Activated CD4-positive, CD25-positive, alpha-beta regulatory T cell (primary cell): ENCODE measurements at places on chromosomes 5 and 9.

GRCh38 chr9:28082671-28083070 lies 509.4 kb upstream of the C9orf72 start:
- DNase-seq, result no peak

DNA sequence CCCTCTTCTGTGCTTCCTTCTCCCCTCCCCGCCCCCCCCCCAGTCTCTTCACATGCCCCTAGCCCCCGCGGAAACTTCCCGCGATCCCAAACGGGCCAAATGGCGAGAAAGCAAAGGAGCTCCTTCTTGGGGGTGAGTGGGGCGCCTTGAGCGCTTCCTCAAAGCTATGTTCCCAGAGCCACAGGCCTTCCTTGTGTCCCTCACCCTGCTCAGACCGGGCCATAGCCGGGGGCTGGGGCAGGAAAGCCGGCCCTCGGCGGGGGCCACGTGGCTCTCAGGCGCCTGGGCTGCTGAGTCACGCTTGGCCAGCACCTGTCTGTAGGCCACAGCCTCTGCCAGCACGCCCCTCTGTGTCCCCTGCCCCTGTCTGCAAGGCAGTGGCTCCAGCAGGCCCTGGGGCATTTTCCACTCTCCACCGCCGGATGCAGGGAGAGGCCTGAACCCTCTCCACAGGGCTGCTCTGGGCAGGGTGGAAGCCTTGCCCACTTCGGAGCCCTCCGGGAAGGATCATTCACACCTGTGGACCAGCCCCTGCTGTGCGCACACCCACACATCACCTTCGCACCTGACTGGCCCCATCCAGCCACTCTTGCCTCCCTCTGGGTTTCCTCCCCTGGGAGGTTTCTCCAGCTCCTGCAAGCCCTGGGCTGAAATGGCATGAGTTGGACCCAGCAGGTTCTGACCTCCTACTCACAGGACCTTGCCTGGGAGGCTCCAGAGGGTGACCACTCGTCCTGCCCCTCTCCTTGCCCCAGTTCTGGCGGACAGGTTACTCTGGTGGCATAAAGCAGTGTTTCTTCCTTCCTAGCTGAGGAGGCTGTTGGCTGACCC lies 1.2 kb upstream of the SQSTM1 start:
- no peak for DNase-seq

DNA sequence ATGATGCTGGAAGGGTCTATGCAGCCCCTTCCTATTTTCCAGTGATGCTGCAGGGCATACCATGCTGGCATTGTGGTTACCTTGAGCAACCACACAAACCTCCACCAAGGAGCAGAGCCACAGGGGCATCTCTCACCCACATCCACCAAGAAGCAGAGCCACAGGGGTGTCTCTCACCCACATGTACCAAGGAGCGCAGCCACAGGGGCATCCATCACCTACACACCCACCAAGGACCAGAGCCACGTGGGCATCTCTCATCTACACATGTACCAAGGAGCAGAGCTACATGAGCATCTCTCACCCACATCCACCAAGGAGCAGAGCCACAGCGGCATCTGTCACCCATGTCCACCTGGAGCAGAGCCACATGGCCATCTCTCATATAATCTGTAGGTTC lies 8.8 kb upstream of the GM2A start:
- DNase-seq, result no peak

DNA sequence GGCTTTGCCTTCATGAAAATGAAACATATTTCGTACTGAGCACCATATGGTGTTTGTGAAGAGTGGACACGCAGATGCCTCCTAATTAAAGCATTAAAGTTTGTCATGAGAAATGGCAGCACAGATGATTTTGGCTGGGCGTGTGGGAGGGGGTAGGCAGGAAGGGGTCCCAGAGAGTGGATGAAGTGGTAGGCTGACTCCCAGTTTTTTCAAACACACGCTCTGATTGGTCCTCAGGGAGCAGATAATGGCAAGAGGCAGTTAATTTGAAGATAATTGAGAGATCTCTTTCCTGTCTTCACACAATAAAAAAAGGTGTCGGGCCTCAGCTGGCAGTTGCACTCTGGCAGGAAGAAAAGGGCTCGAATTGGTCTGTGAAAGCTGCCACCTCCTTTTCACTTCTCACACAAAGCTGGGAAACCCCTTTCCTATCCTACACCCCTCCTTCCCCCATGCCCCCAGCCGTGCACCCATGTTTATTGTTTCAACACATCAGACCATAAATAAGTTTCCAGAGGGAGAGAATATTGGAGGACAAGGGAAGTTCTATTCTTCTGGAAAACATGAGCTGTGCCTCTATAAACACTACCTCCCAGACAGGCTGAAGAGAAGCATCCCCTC lies 429.6 kb downstream of the ARHGEF28 start:
- no peak for DNase-seq

DNA sequence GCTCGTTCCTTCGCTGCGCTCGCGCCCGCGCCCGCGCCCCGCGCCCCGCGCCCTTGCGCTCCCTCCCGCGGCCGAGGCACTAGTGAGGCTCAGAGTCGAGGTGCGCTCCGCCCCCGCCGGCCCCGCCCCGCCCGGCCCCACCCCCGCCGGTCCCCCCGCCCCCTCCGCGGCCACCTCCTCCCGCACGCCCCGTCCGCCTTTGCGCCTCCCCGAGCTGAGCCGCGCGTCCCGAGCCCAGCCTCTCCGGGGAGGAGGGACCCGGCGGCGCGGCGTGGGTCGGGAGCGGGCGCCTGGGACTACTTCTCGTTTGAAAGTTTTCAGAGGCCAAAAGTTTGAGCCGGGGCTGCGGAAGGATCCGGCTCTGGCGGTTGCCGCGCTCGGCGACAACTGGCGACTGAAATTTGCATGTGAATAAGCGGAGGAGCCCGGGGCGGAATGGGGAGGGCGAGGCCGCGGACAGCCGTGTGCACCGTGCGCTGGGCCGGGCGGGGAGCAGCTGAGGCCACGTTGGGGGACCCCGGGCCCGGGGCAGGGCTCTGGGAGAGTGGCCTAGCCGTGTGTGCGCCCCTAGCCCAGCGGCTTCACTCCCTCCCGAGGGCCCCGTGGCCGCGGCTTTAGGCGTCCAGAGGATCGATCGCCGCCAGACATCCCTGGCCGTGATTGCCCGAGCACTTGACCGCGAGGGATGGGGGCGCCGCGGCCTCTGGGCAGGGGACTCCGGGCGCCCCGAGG lies at the start of gene NOTCH1:
NOTCH1 (minus strand) TSS at position 84 of the 732 bp plus-strand sequence. CDS start 262 bp downstream, outside the sequence.
- DNase-seq, result peak; percentile 76

- DNase-seq, result no peak
Measured at GRCh38 chr9:89409466-89409865, 88.4 kb downstream of the SEMA4D start.

GRCh38 chr5:7347377-7347776 lies 48.6 kb upstream of the ADCY2 start:
- DNase-seq, result no peak

DNA sequence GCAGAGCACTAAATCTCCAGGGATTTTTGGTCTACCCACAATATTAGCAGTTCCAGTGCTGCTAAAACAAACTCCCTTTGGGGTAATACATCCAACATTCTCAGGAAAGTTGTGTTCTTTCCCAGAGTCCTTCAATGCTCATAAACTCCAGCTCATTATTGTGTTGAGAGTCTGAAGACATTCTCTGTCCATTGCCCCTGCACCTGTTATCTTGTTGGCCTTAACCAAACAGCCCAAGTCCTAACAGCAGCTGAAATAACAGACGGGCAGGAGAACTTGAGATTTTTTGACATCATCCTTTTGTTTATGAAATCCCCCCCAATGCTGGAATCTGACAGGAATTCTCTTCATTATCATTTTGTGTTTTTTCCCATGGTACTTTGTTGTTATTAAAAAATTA lies 110.8 kb downstream of the PAPPA start:
- no peak for DNase-seq

DNA sequence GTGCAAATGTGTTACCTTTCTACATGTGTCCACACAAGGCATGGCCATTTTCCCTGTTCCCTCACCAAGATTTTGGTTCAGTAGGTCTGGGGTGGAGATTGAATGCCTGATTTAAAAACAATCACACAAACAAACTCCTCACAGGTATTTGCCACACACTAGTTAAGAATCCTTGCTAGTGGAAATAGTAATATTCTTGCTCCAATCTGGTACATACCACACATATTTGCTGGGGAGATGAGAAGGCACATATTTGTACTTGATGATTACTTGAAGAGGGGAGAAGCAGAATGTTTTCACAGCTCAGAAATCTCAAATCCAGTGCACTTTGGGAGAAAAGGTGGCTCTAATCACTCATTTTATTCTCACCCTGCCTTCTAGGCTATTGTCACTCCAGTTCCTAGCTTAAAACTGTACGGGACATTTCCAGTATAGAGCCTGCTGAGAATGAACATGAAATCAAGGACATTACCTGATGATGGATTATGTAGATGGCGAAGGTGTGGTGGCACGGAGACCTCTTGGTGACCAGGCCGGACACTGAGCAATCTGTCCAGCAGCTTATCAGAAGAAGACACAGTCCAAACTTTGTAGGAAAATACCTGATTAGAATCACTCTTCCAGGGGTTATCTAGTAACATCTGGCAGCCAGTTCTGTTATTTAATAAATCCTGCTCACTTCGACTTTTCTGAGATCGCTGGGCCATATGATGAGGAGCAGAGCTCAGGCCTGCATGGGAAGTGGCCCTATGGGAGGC lies 116.1 kb upstream of the IL6ST start:
- no peak for DNase-seq

- no peak for DNase-seq
Measured at GRCh38 chr9:128175726-128176125, 15.6 kb downstream of the CIZ1 start.

DNA sequence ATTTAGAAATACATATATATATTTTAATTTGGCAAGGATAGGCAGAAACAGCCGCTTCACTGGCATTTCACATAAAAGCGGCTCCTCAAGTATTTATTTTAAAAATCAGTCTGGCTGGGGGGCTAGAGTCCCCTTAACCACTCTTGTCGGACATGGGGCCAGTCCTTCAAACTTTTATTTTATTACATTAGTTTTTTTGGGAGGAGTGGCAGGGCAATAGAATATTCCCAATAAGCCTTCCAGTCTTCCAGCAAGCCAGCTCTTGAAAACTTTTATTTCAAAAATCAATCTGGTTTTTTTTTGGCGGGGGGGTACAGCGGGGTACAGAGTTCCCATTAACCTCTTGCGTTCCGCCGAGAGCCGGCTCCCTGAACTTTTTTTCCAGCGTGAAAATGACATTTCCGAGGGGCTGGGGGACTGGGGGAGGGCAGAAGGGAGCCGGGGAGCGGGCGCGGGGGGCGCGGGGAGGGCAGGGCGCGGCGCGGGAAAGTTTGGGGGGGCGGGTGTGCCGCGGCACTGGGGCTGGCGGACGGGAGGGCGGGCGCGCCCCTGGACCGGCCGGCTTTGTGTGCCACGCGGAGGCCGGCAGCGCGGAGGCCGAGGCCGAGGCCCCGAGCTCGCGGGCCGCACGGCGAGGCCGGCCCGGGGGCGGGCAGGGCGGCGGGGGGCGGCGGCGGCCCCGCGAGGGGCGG lies 504 bp upstream of the ZNF618 start:
- no peak for DNase-seq

GRCh38 chr9:127867356-127868277 lies 9.9 kb downstream of the AK1 start:
- no peak for DNase-seq

DNA sequence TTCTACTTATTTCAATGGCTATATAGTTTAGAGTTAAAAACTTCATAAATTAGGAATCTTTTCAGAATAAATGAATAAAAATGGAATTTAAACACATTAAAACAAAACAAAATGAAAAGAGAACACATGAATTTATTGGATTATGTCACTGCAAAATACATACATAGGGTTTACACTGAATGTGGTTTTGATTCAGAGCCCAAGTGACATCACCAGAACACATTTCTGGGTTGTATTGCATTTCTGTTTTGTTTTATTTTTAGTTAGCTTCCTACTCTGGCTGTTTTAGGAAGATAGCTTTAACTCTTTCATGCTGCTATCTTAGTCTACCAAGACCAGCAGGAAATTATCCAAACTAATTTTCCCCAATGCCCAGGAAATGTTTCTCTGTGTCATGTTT lies 1935.0 kb downstream of the EFNA5 start:
- DNase-seq, result no peak

DNA sequence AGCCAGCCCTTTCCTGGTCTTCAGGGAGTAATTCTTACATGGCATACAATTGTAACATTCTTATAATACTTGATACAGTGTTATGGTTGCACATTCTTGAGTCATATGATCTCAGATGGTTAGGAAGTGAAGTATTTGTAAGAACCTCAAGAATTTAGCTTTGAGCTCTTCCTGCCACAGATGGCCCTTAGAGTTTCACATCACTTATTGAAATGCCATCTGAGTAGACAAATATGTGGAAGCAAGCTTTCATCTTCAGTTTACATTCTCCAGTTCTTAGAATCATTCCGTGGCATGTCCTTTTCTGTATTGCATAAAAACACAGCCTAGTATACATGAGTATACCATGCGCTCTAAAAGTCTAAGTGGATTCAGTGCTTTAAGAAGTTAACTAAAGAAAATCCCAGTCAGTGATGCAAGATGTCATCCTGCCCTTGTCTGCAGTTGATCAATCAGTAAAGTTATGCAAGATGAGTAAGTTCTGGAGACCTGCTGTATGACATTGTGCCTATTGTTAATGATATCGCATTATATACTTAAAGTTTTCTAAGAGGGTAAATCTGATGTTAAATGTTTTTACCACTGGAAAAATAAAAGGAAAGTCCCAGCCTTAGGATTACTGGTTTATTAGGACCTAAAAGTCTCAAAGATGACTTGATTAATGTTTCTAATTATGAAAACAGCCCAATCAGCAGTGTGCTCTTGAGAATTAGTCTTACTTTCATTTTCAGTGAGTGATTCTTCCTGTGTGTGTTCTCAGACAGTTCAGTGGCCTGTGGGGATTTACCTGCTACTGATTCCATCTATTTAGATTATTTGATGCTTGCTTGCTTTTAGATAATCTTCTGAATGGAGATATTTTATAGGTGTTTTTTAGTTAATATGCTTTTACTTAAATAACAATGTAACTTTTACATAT lies 29.4 kb downstream of the RHOBTB3 start:
- no peak for DNase-seq

DNA sequence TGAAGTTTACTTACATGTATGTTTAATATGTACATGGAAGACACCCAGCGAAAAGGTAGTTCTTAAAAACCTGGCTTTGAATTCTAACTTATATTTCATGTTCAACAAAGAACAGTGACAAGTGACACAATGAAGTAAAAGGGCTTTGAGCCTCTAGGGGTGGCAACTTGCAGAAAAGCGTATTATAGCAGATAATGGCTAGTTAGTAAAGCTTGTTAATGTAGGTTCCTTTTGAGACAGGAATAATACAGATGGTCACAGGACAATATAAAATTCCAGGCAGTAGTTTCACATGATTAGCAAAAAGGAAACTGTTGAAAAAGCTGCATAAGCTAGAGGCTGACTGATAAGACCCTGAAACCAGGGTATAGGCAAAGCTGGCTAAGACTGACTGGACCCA lies 132.4 kb upstream of the FTMT start:
- no peak for DNase-seq

GRCh38 chr9:98635374-98635773 lies 73.4 kb downstream of the GABBR2 start:
- DNase-seq, result no peak

- DNase-seq, result no peak
Measured at GRCh38 chr5:884345-885126, 8.1 kb downstream of the BRD9 start.

GRCh38 chr5:8386719-8387288 lies 517.9 kb downstream of the MTRR start:
- DNase-seq, result no peak

- DNase-seq, result no peak
Measured at GRCh38 chr5:39137819-39138451, 63.7 kb upstream of the RICTOR start.

GRCh38 chr5:133658327-133658726 lies 46.0 kb upstream of the FSTL4 start:
- no peak for DNase-seq

- no peak for DNase-seq
Measured at GRCh38 chr5:6517510-6517909, 68.9 kb downstream of the UBE2QL1 start.
